HFF-Myc (cell line): ENCODE measurements at places on chromosomes 5 and 9.

DNA sequence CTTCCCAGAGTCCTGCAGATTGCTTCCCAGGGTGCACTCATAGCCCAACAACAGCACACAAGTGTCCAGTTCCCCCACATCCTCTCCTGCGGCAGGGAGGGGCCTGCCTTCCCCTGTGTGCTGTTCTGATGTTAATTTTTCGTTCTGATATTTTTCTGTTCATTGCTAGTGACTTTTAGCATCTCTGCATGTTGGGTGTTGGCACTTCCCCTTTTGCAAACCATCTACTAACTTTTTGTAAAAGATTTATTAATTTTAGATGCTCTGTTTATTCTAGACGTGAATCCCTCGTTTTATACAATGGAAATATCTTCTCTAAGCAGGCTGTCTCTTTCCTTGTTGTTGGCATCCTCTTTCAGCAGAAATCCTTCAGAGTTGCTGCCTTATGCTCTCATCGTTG lies 97.3 kb upstream of the DAP start:
- DNase-seq = no peak

DNA sequence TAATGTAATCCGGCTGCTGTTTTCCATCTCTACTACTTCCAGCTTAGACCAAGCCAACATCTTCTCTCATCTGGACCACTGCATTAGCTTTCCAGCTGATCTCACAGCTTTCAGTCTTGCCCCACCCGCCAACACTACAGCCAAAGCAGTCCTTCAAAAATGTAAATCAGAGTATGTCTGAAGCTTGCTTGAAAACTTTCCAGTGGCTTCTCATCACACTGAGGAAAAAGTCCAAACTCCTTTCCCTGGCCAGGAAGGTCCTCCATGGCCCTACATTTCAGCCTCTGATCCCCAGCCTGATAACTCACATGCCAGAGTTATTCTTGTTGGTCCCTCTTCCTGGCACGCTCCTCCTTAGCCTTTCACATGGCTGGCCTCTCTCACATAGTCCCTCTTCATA lies 38.5 kb downstream of the TTC1 start:
- no peak for DNase-seq

DNA sequence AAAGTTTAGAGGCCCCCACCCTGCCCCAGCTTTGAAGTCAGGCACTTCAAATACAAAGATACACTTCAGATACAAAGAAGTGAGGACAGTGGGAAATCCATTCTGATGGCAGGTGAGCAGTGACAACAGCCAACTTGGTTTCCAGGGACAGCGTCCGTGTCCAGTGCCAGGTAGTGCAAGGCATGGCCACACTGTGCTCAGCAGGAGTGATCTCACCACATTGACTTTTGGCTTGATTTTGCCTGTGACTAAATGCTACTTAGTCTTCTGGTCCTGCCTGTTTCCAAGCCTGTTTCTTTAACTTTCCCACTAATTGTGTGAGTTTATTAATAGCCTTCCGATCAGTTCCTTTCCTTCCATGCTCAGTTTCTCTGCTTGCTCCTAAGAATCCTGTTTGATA lies 72.6 kb upstream of the PALM2AKAP2 start:
- no peak for DNase-seq

GRCh38 chr5:58849921-58850667 lies 267.2 kb downstream of the RAB3C start:
- DNase-seq = peak; percentile 11

- no peak for DNase-seq
These were observed 181.8 kb downstream of the GADD45G start for GRCh38 chr9:89786655-89787054.

GRCh38 chr9:20781092-20781491 lies 97.0 kb downstream of the FOCAD start:
- DNase-seq = no peak

DNA sequence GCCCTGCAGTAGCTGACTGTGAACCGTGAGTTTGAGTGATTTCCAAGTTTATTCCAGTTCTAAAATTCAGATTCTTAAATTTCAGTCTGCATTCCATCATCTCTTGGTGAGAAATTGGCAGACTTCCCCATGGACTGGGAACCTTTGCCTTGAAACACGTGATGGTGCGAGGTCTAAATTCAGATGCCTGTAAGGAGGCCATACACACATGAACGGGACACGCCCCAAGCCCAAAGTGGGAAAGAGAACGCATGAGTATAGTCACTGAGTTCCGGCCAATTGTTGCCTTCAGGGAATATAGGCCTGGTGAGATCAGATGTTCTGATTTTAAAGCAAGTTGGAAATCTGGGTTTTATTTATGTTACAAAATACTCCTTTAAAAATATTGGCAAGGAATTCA lies 1084.4 kb upstream of the WWC1 start:
- peak; percentile 85 for DNase-seq

- DNase-seq = no peak
These were observed 37.3 kb downstream of the STK10 start for GRCh38 chr5:172150514-172151425.

GRCh38 chr9:112621018-112621655 lies 96.8 kb downstream of the INIP start:
- no peak for DNase-seq

DNA sequence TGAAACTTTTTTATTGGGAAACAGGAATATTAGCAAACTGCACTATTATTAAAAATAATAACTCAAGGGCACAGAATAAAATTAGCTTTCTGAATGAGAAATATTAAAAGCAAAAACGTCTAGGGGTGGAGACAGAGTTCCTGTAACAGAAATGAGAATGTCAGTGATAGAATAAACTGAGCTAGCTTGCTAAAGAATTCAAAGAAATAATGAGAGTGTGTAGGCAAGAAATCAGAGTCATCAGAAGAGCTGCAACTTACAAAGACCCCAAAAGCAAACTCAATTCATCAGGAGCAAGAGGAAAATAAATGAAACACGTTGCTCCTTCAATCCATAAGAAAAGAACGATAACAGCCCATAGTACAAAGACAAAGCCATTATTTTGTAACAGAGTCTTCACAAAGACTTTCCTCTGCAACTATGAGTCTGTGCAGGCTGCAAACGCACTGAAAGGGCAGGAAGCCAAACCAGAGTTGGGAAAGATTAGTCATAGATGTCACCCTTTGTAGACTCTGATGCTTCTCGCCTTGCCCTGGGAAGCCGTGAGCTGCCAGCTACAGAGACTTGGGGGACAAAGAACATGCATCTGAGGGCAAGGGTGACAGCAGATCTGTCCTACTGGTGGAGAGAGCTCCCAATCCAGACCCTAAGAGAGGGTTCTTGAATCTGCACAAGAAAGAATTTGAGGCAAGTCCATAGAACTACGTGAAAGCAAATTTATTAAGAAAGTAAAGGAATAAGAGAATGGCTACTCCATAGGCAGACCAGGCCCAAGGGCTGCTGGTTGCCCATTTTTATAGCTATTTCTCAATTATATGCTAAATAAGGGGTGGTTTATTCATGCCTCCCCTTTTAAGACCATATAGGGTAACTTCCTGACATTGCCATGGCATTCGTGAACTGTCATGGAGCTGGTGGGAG lies 40.8 kb downstream of the SHC3 start:
- peak; percentile 63 for DNase-seq

GRCh38 chr5:89351975-89352374 lies 469.0 kb upstream of the MEF2C start:
- DNase-seq = no peak

DNA sequence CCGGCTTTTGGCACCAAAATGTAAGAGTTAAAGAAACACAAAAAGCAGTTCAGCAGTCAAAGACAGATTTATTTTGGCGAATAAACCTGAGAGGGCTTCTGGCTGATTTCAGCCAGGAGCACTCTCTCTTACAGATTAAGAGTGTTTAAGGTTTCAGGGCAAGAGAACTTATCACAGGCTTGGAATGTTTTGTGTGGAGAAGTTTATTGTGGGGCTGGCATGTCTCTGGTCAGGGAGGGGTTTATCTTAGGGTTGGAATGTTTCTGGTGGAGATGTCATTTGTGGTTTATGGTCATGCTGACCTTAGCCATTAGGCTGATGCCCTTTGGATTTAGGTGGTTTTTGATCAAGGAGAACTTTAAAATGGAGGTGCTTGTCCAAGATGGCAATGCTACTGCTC lies 622.3 kb upstream of the PTPRD start:
- no peak for DNase-seq

DNA sequence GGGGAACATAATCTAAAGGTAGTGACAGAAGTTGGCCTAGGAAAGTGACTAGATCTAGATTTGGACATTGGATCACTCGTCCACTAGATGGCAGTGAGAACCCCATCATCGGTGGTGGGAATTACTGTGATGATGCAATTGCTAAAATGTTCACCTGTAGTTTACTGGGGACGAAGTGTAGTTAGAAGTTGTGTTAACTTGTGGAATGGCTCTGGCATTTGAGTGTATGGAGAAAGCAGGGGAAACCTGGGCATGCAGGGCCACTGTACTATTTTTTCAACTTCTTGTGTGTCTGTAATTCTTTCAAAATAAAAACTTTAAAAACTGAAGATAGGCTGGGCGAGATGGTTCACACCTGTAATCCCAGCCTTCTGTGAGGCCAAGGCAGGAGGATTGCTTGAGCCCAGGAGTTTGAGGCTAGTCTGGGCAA lies 75.5 kb downstream of the PHAX start:
- DNase-seq = peak; percentile 42

- DNase-seq = no peak
These were observed 590.9 kb upstream of the ZNF608 start for GRCh38 chr5:125337294-125337693.

- no peak for DNase-seq
These were observed 273.3 kb upstream of the TNC start for GRCh38 chr9:115391168-115391825.

GRCh38 chr5:61910771-61911170 lies 395.2 kb upstream of the KIF2A start:
- no peak for DNase-seq

DNA sequence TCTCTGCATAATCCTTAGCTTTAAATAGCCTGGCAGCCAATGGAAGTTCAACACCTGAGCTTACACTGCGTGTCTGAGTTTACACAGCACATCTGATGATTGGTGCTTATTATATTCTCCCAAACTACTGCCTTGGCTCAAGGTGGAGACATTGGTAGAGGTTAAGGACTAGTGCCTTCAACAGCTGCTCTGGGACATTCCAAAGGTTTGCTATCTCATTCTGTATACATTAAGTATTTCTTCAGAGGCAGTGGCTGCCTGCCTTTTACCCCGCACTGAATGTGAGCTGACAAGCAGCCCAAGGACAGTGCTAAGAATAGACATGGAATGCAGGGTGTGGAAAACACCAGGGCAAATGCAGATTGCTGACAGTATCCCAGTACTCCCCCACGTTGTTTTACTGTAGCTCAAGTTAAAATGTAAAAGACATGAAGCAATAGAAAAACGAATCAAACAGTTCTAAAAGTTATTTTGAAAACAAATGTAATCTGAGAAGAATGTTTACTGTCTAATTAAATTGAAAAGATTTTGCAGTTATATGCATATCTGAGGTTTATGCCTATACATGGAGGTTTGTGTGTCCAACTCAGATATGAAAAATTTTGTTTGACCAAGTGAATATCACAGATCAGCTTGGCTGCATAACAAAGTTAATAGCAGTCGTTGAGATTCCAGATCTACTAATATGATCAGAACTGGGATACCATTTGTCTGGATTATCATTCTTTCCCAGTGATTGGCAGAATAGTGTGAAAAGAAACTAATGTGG lies 1.8 kb downstream of the HSPB3 start:
- no peak for DNase-seq

- no peak for DNase-seq
These were observed 86.6 kb downstream of the FEM1C start for GRCh38 chr5:115458003-115458409.

DNA sequence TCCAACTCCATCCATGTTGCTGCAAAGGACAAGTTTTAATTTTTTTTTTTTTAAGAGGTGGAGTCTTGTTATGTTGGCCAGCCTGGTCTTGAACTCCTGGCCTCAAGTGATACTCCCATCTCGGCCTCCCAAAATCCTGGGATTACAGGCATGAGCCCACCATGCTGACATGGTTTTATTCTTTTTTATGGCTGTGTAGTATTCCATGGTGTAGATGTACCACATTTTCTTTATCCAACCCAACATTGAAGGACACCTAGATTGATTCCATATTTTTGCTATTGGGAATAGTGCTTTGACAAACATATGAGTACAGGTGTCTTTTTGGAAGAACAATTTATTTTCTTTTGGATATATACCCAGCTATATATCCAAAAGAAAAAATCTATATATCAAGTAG lies 6.1 kb upstream of the POC5 start:
- DNase-seq = no peak

- DNase-seq = no peak
These were observed 13.3 kb downstream of the HAVCR1 start for GRCh38 chr5:157045601-157046000.

DNA sequence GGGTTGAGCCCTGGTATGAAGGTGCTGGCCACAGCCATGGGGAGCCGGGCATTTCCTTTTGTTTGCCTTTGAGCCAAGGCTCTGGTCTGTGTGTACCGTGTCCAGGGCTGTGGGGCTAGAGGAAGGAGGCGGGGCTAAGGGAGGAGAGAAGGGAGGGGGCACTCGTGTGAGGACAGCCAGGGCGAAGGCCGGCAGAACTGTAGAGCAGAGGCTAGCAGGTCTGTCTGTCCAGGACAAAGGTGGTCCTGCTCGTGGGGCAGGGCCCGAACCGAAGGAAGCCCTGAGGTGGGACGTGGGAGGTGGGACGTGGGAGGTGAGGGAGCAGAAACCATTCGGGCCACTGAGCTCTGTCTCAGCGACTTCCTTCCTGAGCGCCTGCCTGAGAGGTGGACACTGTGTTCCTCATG lies 41.3 kb upstream of the TESK1 start:
- no peak for DNase-seq
